ENCODE measurements at places on chromosomes 1 and 21.

DNA sequence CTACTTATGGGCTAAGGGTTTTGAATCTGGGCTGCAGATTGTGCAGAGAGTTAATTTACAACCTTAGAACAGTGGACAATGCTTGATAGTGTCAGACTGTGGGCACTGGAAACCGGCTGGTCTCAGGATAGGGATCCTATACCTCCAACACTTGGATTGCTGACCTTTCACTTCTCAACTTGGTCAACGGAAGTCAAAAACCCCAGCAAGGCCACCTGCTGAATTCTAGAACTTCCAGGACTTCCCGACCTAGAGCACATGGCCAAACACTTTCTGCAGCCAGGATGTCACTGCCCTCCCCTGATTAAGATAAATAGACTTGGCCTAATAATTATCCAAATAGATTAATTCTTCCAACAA is 336 bp upstream of the DENND2D start:
- DNase-seq, result no peak

- no peak for DNase-seq
These were observed 145.7 kb upstream of the TMEM51 start for GRCh38 chr1:15007842-15008241.

- DNase-seq, result no peak
These were observed 35.4 kb downstream of the VPS45 start for GRCh38 chr1:150102986-150103385.

DNA sequence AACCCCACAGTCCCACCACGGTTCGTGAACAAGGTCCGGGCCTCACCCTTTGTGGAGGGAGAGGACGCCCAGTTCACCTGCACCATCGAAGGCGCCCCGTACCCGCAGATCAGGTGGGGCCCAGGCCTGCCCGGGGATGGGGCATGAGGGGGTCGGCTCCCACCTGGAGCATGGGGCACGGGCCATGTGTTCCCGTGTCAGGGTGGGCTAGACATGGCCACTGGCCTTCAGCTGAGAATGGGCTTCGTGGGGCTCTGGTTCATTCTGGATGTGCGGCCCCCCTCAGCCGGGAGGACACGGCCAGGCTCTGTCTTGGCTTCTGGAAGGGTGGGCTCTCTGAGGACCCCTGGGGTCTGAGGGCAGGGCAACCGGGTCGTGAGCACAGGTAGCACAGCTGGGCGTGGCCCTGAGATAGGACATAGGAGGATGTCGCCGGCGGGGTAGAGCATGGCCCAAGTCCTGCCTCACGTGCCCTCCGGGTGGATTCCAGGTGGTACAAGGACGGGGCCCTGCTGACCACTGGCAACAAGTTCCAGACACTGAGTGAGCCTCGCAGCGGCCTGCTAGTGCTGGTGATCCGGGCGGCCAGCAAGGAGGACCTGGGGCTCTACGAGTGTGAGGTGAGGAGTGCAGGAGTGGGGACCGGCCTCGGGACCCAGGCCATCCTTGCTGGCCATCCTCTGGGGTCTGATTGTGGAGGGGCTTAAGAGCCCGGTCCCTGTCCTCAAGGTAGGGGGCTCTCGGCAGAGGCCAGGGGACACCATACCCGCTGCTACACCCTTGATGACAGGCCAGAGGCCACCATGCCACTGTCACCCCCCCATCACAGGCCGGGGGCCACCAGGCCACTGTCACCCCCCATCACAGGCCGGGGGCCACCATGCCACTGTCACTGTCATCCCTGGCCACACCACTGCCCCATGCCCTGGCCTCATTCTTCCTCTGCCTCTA is 55.5 kb downstream of the TRIM11 start:
- DNase-seq, result no peak

- no peak for DNase-seq
These were observed 532.8 kb downstream of the MATN1 start for GRCh38 chr1:30190511-30191153.

GRCh38 chr1:204335533-204335932 is 24.2 kb downstream of the PLEKHA6 start:
- DNase-seq, result no peak

DNA sequence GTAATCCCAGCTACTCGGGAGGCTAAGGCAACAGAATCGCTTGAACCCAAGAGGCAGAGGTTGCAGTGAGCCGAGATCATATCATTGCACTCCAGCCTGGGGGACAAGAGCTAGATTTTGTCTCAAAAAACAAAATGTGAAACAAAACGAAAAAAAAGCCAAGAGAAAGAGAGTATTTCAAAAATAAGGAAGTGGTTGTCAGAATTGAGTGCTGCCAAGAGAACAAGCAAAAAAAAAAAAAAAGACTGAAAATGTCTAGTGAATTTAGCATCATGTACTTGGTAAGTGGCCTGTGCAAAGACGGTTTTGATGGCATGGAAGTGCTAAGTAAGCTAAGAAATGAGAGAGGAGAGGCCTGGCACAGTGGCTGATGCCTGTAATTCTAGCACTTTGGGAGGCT is 14.3 kb downstream of the KPNA6 start:
- DNase-seq, result no peak

- no peak for DNase-seq
These were observed 74.3 kb downstream of the POFUT2 start for GRCh38 chr21:45213392-45213791.

GRCh38 chr1:234900595-234900994 is 228.0 kb downstream of the TOMM20 start:
- DNase-seq, result no peak

GRCh38 chr1:26790551-26790953 is 2.8 kb downstream of the PIGV start:
- no peak for DNase-seq

- no peak for DNase-seq
These were observed 1.1 kb downstream of the RGS16 start for GRCh38 chr1:182602935-182603645.

- no peak for DNase-seq
These were observed 208 bp upstream of the BARHL2 start for GRCh38 chr1:90717356-90717664.

DNA sequence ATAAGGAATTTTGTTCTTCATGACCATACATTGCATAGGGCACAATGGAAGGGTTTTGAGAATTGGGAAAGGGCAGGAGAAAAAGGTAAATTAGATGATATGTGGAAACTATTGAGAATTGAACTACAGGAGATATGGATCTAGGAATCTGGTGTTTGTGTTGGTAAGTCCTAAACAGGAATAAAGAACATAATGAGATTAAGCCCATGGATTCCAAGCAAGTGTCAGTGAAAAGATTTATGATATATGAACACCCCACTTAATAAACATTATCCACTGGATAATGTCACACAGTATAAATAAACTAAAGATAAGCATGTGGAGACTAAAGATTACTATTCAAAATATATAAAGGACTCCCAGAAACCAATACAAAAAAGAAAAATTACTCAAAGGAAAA is 98.2 kb downstream of the TNFSF18 start:
- DNase-seq, result no peak

- DNase-seq, result no peak
These were observed 38.4 kb downstream of the NCMAP start for GRCh38 chr1:24594328-24594598.

- no peak for DNase-seq
These were observed 48.1 kb downstream of the PRKCZ start for GRCh38 chr1:2098301-2098698.

DNA sequence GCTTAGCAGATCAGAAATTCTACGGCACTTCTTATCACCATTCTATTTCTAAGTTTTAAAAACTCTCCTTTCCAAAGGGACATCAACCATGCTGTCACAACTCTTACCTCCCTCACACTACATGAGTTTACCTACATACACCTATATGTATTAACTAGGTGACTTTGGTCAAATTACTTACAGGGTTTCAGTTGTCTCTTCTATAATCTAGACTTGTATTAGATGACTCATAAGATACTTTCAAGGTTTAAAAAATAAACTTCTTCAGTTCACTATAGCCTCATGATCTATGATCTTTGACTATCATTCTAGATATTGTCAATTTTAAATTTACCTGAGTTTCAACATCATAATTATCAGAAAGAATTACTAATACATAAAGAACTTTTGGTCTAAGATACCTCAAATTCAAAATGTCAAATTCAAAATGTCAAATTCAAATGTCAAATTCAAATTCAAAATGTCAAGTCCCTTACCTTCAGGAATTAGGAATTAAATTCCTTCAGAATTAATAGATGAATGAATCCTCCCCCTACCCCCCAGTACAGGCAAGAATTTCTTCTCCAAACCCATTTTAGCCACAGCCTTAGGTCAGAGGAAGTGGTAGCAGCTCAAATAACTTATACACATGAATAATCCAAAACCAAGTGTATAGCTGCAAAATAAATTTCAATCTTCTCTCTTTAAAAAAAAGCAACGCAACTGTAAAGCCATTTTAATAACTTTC is 31.1 kb downstream of the OTUD7B start:
- DNase-seq, result no peak

- no peak for DNase-seq
These were observed 147.1 kb downstream of the ADSS2 start for GRCh38 chr1:244304656-244305055.

GRCh38 chr1:118317842-118318614 is 133.0 kb upstream of the SPAG17 start:
- no peak for DNase-seq

- no peak for DNase-seq
These were observed 96.7 kb upstream of the QSOX1 start for GRCh38 chr1:180057883-180058396.

GRCh38 chr1:41500781-41501518 is 16.5 kb upstream of the EDN2 start:
- DNase-seq, result no peak

- no peak for DNase-seq
These were observed 92.8 kb upstream of the CHRM3 start for GRCh38 chr1:239293350-239294110.

- no peak for DNase-seq
These were observed 55.2 kb downstream of the NENF start for GRCh38 chr1:212487774-212488435.

- DNase-seq, result no peak
These were observed 4.5 kb downstream of the WNT2B start for GRCh38 chr1:112513112-112513870.

DNA sequence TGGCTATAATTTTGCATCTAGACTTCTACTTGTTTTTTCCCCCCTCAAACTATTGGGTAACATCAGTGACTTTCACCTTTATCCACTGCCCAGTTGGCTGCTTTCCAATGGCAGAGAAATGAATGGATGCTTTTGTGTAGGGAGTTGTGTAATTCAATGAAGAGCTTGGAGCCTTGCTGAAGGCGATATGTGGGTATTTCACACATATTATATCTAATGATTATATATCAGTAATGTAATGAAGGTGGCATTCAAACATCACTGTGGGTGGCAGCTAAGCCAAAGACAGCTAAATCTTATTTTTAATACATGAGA is 81.2 kb downstream of the TGFB2 start:
- no peak for DNase-seq

DNA sequence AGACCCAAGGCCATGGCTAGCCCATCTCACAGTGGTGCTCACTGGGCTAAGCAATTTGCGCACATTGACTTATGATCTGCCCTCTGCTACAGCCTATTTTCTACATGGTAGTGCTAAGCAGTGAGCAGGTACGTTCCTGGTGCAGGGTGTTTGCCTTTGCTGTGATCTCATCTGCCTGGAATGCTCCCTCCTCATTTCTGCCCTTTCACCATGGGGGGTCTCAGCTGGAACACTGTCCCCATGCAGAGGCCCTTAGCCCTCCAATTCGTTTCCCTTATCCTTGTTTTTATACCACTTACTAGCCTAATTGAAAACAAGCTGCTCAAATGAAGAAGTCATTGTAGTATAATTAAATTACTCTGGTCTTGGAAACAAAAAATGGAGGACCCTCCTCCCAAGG is 2.0 kb upstream of the B3GALT5 start:
- no peak for DNase-seq

DNA sequence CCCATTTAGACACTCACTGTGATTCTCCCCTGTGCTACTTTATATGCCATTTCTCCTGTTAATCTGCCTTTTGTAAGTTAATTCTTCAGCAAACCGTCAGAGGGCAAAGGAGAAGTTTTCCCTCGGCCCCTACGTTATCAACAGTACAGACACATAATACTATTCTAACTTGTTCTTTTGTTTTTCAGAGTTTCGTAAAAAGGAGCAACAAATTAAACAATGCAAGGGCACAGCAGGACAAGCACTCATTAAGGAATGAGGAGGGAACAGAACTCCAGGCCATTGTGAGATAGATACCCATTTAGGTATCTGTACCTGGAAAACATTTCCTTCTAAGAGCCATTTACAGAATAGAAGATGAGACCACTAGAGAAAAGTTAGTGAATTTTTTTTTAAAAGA is 32.3 kb downstream of the CNN3 start:
- DNase-seq, result no peak

GRCh38 chr1:58409336-58409735 is 137.2 kb downstream of the OMA1 start:
- no peak for DNase-seq

DNA sequence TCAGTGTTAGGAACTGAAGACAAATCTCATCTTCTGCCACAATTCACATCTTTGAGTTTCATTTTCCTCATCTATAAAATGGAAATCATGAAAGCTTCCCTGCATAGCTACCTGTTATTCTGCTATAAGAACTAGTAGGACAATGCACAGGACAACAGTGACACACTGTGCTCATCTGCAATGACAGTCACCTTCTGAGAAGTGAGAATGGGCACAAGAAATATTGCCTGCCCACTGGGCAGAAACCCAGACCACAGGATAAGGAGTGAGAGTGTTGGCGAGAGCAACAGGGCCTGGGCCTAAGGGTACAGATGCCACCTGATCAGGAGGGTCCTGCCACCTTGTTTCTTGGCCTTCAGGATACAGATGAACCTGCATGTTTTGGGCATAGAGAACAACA is 23.3 kb upstream of the ARTN start:
- DNase-seq, result no peak

DNA sequence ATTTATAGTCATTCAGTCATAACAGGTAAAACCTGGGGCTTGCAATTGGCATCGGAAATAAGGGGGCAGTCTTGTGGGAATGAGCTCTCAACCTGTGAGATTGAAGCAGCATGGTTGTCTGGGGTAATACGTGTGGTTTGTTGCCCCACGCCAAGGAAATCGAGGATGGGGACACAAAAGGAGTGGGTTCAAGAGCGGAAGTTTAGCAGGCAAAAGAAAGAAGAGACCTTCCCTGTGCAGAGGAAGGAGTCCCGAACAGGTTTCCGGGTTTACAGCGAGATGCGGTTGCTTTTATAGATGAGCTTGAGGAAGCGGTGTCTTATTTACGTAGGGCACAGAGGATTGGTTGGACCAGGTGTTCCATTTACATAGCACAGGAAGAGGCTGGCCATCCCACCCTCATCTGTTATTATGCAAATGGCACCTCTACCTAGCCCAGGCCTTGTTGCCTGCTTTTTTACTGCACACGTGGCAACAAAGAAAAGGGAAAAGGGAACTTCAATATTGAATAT is 37.3 kb downstream of the IFNAR1 start:
- peak; percentile 38 for DNase-seq

DNA sequence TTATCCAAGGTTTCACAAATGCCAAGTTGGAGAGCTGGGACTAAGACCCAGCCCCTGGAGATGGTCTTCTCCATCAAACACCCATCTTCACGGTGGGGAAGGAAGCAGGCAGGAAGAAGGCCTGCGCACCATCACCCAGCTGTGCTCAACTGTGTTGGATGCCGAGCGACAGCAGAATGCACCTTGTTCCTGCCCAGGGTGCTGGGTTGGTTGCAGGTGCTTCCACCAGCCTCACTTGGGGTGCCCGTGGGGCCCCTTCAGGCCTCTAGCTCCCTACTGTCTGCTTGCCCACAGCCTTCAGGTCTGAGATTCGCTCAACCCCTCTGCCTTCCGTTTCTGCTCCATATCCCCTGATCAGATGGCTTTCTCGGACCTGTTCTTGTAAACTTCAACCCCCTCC is 42.5 kb downstream of the OLFML2B start:
- no peak for DNase-seq
